CD8-positive, alpha-beta memory T cell (primary cell): ENCODE measurements at places on chromosomes 12 and 14. TPM values are rescaled to one million over a fixed set of nuclear protein-coding genes. Genes with fewer than 3 reads are reported as not detected.

The GLI1 gene
- total RNA-seq: 0.55 TPM

DNA sequence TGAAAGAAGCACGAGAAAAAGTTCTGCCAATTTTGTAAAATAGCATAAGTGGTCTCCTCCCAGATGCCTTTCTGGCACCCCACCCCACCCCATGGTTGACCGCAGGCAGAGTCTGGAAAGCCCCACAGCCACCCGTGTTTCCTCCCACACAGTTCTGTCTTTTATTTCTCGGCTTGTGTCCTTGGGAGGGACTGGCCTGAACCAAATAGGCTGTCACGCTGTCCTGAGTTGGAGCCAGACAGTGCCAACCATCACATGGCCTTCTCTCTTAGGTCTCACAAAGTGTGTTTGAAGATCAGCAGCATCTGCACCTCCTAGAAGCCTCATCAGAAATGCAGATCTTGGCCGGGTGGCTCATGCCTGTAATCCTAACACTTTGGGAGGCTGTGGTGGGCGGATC, 10.2 kb upstream of the LTA4H start:
- H3K4me3 ChIP-seq: no peak overlapping the region
- peaks cover 35% of the 10 kb centered on the region for H3K4me1 ChIP-seq
- peak; percentile 37 for DNase-seq
- H3K27ac ChIP-seq: no peak overlapping the region

GRCh38 chr12:58801986-58802385, 118.3 kb downstream of the LRIG3 start:
- no peak for DNase-seq
- H3K4me1 ChIP-seq: no peaks in the 10 kb centered on the region
- no peak overlapping the region for H3K4me3 ChIP-seq
- no peaks in the 10 kb centered on the region for H3K27me3 ChIP-seq

DNA sequence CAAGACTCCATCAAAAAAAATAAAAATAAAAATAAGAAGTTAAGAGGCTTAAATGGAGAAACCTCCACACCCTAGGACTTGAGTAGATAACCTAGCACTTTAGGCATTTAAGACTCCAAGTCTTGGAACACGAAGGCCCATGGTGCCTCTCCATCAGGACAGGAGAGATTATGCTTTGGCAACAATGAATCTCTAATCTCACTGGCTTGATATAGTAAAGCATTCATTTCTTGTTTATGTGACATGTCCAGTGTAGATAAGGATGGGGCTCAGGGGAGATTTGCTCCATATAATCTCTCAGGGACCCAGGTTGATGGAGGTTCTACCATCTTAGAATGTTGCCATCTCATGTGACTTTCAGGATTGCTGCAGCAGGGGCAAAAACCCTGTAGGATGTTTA, 117.7 kb upstream of the FUT8 start:
- no peak overlapping the region for H3K4me3 ChIP-seq
- DNase-seq: no peak
- H3K36me3 ChIP-seq: no peaks in the 10 kb centered on the region
- peaks cover 26% of the 10 kb centered on the region for H3K4me1 ChIP-seq
- H3K27me3 ChIP-seq: no peaks in the 10 kb centered on the region

GRCh38 chr12:117015811-117016210, 83.4 kb downstream of the TESC start:
- no peaks in the 10 kb centered on the region for H3K36me3 ChIP-seq
- H3K4me3 ChIP-seq: no peak overlapping the region
- no peak overlapping the region for H3K27ac ChIP-seq
- no peaks in the 10 kb centered on the region for H3K4me1 ChIP-seq
- H3K27me3 ChIP-seq: no peaks in the 10 kb centered on the region
- DNase-seq: no peak

DNA sequence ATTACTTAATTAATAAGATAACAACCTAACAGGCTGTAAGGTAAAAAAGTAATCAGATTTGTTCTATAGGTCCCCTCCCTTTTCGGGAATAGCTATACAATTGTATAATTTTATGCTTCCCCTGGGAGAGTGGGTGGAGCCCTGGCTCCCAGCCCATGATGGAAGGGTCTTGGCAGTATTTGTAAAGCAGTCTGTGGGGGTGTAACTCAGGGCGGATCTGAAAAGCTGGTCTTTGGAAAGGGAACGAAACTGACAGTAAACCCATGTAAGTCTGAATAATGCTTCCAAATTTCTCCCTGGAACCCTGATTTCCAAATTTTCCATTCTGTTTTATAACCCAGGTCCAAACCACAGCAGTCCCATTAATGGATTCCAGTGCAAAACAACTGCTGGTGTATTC, 110.4 kb downstream of the DAD1 start:
- H3K27ac ChIP-seq: no peak overlapping the region
- H3K27me3 ChIP-seq: no peaks in the 10 kb centered on the region
- no peak for DNase-seq

DNA sequence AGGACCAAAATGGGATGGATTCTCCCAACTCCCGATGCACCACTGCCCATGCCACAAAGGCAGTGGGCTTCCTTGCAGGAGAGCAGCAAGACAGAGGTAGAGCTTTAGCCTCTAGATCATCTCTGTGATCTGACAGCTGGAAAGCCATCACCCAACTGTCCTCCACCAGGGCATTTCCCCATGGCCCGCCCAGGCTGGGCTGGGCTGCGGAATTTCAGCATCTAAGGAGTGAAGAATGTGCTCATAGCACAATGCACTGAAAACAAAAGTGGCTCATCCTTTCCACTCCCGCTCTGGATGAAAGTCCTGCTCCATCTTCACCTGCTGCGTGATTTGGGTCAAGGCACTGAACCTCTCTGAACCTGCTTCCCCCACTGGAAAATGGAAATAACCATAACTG, 5.6 kb downstream of the SYNE3 start:
- no peak overlapping the region for H3K27ac ChIP-seq
- H3K36me3 ChIP-seq: no peaks in the 10 kb centered on the region
- H3K4me3 ChIP-seq: no peak overlapping the region
- H3K4me1 ChIP-seq: peaks cover 66% of the 10 kb centered on the region
